NCI-H2171 treated with DMSO at 0.1 percent for 48 hours (cell line): ENCODE measurements at places on chromosomes 11 and 22.

- DNase-seq = no peak
These were observed 4.9 kb upstream of the ATP6V1E1 start for GRCh38 chr22:17633217-17633997.

- DNase-seq = no peak
These were observed 4.4 kb upstream of the DDX17 start for GRCh38 chr22:38510416-38510970.

- DNase-seq = peak; percentile 70
These were observed 40.4 kb downstream of the KIAA1671 start for GRCh38 chr22:24992946-24993345.

GRCh38 chr11:118216621-118217481 is 8.0 kb downstream of the JAML start:
- no peak for DNase-seq

GRCh38 chr22:37425800-37426705 is 1.2 kb downstream of the ELFN2 start:
- peak; percentile 75 for DNase-seq

DNA sequence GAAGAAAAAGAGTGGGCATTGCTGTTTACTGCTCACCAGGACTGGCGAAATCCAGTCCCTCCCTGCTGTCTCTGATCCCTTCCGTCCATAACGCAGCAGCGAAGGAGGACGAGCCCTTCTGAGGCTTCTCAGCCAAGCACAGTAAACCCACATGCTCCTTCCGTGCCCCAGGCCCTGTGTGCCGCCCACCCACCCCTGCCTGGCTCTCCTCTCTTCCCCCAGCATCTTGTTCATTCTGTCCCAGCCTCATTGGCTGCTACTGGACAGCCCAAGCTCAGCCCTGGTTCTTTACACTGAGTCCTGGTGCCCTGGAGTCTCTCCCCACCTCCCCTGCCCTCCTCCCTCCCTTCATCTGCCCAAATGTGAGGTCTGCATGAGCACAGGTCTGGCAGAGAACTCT is 559.7 kb downstream of the BRD1 start:
- DNase-seq = no peak

- DNase-seq = no peak
These were observed 15.1 kb downstream of the OR51E1 start for GRCh38 chr11:4658629-4659445.

DNA sequence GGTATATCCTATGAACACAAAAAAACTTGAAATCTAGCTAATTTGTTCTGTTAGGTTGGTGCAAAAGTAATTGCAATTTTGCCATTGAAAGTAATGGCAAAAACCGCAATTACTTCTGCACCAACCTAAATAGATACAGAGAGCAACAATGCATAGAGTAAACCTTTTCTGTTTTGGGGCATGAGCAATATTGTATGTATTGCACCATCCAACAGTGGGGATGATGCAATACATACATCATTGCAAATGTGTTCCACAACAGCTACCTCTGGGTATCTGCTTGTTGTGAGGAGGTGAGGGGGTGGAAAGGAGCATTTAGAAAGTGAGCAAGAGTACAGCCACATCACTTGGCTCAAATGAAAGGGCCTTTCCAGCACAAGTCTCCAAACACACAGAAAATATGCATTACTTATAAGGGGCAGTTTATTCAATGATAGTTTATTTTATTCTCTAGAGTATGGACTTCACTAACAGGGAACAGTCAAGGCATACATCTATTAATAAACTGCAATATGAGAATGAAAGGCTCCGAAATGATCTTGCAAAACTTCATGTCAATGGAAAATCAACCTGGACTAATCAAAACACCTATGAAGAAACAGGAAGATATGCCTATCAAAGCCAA is 77.3 kb downstream of the DEUP1 start:
- no peak for DNase-seq

- no peak for DNase-seq
These were observed 15.3 kb upstream of the ZBTB16 start for GRCh38 chr11:114044042-114044871.
